ENCODE measurements at places on chromosomes 2 and 18.

DNA sequence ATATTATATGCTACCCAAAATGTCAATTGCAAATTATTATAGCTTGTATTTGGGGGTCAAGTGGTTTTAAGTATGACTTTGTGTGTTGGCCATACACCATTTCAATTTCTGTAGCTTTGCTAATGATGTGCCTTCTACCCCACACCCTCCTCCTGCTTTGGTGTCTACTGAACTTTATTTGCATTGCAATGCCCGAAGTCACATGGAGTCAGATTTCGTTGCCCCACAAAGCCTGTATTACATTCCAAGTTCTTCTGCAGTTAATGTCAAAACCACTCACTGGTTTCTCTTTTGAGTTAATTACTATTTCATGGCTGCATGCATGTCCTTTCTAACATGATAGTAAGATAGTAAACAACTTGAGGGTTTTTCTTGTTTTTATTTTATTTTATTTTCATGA lies 528.9 kb downstream of the RIT2 start:
- no peak for DNase-seq

- DNase-seq: peak; percentile 71
Observed at GRCh38 chr2:128754246-128754724, 435.6 kb upstream of the HS6ST1 start.

DNA sequence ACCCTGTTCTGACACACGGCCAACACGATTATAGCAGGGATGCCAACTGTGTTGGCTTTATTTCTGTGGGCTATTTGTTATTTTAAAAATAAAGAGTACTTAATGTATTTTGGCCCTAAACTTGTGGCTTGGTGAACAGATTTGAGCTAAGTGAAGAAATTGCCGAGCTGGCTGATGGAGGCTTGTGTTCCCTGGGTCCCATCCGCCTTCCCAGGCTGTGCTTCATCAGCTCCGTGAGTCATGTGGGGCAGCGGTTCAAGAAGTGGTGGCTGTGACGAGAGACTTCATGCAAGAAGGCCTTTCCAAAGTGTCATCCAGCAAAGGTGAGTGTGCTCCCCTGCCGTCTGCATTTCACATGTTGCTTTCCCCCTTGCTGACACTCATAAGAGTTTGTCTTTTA lies 73.6 kb upstream of the NCK2 start:
- no peak for DNase-seq

- DNase-seq: no peak
Observed at GRCh38 chr2:169838743-169839489, 11.7 kb downstream of the UBR3 start.

DNA sequence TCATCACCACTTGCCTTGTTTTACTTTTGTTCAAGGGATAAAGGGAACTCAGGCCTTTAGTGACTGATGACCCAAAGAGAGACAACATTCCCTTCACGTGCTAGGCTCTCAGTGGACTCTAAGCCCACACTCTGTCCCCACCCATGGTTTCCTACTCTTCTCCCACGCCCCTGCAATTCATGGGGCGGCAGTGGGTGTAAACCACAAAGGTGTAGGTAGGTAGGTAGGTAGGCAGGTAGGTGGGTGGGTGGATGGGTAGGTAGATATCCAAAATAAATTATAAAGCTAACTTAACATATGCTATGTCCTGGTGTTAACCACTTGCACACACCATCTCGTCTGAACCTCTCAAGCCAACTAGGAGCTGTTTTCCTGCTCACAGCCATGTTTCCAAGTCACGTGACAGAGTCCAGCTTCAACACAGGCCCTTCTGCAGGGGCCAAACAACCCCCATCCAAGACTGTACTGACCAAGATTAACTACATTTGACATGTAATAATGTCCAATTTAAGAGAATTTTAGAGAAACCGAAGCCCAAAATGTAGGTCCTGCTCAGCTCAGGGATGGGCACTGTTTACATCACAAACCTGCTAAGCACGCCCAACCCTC lies 33.7 kb downstream of the DNMT3A start:
- no peak for DNase-seq

GRCh38 chr2:208638059-208638458 lies 231.5 kb downstream of the PTH2R start:
- no peak for DNase-seq

DNA sequence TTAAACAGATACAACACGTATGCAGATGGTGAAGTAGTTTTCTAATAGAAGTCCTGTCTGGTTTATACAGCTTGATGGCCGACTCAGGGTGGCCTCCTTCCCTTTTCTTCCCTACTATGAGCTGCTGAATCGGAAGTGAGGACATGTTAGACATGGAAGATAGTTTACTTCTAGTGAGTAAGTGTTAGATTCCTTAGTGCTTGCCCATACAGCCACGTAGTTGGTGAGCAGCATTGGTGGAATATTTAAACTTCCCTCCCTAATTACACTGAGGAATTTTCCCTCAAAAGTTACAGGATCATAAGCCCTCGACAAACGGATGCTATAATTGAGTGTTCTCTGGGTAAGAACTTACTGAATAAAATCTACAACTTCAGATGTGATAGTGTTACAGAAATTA lies 52.1 kb downstream of the RHBDD1 start:
- no peak for DNase-seq

GRCh38 chr2:203626952-203627681 lies 79.3 kb upstream of the CD28 start:
- DNase-seq: no peak

DNA sequence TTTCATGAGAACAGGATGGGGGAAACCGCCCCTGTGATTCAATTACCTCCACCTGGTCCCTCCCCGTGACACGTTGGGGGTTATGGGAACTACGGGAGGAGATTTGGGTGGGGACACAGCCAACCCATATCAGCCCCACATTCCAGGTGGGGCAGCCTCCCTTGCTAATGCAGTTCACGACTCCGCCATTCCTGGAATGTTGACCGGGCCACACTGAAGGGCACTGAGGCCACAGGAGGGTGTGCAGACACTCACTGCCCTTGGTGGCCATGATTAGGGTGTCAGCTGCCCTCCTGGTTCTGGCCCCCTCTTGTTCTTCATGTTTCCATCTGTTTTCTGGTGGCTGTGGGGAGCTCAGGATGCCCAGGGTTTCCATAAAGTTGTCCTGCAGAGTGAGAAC lies 176.3 kb downstream of the TWIST2 start:
- DNase-seq: no peak

- no peak for DNase-seq
Observed at GRCh38 chr18:46400449-46400848, 256.6 kb downstream of the LOXHD1 start.

DNA sequence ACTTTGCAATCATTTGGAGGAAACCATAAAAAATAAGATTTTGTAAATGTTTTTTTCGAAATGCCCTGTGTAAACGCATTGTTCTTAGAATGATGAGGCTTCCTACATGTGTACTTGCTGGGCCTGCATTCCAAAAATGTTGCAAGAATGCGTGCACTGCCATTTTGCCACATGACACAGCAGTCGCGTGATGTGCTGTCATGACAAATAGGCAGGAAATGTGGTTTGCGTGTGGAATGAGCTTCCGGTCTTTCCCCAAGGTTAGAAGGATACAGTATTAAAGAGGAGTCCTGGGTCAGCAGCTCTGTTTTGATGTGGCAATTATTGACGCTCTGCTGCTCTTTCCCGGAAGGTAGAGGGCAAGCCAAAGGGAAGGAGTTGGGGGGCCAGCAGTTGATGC lies 18.1 kb upstream of the SERPINB2 start:
- DNase-seq: no peak

DNA sequence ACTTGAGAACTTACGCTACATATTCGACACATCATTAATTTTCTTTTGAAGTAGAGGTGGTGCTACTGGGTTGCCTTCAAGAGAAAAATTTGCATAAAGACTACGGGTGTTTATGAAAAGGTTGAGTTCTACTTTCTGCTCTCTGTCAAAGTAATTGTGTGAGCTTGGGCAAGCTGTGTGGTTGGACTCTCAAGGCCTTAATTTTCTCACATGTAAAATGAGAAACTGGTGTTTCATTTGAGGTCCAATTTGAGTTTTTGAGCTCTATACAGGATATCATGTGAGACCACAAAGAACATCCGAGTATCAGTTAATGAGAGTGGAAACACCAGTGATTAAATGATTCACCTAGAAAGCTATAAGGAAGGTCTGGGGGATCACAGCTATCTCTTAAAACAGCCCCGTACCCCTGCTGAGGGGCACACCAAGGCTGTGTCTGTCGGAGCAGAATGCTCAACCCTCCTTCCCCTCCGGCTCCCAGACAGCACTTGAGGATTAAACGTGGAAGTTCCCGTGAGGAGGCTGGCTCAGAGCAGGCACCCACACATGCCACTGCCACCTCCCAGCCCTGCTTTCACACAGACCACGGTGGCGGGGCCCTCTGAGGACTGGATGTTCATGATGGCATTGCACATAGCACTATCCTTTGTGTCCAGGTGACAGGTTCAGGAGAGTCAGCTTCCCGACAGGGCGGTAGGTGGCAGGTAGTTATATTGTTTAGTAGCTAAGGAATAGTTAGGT lies 191.8 kb downstream of the RNF144A start:
- DNase-seq: no peak

GRCh38 chr2:159725713-159726112 lies 13.4 kb downstream of the MARCHF7 start:
- DNase-seq: no peak

- DNase-seq: no peak
Observed at GRCh38 chr2:20487392-20488174, 40.7 kb downstream of the RHOB start.

- DNase-seq: no peak
Observed at GRCh38 chr2:91442246-91442905, 2750.9 kb downstream of the RPIA start.

GRCh38 chr18:25284861-25285550 lies 67.0 kb downstream of the ZNF521 start:
- DNase-seq: no peak

DNA sequence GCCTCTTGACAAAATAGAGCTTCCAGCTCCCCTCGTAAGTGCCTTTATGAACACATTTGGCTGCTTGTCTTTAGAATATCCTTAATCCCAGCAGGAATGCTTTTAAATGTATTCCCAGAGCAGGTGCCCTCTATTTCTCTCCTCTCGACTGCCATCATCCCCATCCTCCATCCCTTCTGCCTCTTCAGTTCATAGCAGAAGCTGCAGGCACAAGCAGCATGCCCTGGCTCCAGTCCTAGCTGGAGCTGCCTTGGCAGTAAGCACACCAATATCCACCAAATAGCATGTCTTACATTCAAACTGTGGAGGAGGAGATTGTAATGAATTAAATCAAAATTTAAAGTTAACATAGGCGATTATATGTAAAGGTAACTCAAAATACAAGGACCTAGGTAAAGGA lies 891.3 kb upstream of the SLC39A10 start:
- DNase-seq: no peak

GRCh38 chr2:18911416-18911815 lies 322.0 kb upstream of the NT5C1B start:
- DNase-seq: no peak

DNA sequence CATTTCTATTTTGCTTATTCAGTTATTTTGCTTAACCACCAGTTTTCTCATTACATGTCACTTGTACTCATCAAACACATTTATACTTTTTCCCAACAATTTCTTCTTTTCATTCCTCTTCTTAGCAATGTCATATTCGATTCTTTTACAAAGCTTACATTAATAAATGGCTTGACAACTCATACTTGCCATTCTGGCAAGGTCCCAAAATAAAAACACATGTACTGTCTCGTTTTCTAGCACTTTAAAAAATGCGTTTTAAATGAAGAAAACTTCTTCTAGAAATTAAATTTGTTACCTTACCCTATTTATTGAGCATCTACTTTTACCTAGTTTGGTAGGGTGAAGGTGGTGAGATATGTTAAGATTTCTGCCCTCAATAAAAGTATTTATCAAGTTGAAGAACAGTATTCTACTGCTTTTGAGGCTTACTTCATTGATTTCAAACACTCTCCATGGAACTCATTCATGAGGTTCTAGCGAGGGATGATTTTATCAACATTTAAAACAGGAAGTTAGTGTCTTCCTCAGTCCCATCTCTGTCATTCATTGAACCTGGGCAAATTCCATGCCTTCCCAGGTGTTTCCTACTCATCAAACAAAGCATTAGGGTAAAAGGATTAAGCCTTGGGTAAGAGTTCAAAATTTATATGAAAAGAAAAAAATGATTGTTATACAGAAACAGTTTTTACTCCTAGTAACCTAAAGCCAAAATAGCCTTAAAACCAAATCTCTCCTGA lies 52.6 kb downstream of the CALCRL start:
- DNase-seq: no peak

- no peak for DNase-seq
Observed at GRCh38 chr2:217976301-217976700, 26.5 kb downstream of the TNS1 start.

DNA sequence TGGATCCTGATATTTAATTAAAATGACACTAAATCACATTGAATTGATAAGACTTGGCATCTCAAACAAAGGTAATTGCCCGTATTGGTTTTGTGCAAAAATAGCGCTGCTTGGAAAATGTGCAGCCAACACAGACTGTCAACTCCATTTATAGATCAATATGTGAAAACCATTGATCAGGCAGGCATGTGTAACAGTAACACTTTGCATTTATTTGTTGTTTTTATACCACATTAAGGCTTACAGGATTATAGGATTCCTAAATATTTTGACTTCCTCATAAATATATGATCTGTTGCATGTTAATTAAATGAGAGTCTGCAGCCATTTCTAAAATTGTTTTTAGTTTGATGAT lies 30.2 kb downstream of the ARHGAP15 start:
- no peak for DNase-seq

- no peak for DNase-seq
Observed at GRCh38 chr2:145601361-145601925, 1081.5 kb upstream of the ZEB2 start.

GRCh38 chr2:169343202-169343601 lies 19.1 kb downstream of the LRP2 start:
- no peak for DNase-seq

GRCh38 chr2:180655393-180655792 lies 325.0 kb upstream of the UBE2E3 start:
- no peak for DNase-seq
